T-helper 9 cell (primary cell): ENCODE measurements at places on chromosomes 2 and 18.

DNA sequence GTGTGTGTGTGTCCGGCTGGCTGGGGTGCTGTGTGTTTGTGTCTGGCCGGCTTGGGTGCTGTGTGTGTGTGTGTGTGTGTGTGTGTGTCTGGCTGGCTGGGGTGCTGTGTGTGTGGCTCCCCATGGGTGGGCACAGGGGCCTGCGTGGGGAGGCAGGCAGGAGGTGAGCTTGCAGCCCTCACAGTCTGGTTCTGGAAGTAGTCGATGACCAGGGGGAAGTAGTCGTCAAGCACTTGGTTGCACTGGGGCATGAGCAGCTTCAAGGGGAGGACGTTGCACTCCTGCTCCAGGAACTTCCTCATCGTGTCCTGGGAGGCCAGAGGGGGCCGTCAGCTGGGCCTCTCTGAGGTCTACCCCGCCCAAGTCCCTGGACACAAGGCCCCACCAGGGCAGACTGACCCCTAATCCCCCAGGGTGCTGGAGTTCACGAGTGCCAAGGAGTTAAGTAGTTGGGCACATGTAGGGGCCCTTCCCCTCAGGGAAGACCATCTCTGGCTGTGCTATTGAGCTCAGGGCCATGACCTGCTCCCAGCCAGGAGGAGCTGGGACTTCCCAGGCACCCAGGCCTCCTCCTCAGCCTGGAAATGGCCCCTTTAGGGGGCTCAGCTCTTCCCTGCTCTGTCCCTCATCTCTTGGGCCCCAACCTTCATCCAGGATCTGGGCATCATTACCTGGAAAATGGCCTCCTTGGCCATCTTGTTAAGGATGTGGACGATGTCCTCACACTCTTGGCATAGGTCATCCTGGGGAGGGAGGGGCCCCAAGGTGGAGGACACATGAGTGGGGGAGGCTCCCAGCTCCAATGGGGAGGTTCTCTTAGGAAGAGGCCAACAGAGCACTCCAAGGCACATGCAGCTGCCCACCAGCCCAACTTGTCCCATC lies 1.3 kb downstream of the SFTPB start:
- DNase-seq: no peak

- DNase-seq: no peak
Measured at GRCh38 chr2:159399716-159400415, 113.4 kb upstream of the WDSUB1 start.

DNA sequence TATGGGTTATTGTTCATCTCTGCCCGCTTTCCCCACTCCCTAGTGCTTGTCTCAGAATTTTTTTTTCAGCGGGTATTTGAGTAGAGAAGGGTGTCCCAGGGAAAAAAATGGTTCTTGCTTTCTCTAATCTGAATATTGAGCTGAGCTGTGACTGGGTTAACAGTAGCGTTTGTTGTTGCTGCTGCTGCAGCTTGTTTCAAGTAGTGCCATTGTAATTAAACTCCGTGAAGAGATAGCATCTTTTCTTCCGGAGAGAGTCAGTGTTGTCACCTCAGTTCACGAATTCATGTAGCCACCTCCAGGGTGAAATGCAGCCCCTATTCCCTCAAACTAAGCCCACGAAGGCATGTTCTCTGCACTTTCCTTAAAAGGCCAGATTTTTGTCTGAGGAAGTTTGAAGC lies 1.5 kb upstream of the AAK1 start:
- DNase-seq: peak; percentile 16

DNA sequence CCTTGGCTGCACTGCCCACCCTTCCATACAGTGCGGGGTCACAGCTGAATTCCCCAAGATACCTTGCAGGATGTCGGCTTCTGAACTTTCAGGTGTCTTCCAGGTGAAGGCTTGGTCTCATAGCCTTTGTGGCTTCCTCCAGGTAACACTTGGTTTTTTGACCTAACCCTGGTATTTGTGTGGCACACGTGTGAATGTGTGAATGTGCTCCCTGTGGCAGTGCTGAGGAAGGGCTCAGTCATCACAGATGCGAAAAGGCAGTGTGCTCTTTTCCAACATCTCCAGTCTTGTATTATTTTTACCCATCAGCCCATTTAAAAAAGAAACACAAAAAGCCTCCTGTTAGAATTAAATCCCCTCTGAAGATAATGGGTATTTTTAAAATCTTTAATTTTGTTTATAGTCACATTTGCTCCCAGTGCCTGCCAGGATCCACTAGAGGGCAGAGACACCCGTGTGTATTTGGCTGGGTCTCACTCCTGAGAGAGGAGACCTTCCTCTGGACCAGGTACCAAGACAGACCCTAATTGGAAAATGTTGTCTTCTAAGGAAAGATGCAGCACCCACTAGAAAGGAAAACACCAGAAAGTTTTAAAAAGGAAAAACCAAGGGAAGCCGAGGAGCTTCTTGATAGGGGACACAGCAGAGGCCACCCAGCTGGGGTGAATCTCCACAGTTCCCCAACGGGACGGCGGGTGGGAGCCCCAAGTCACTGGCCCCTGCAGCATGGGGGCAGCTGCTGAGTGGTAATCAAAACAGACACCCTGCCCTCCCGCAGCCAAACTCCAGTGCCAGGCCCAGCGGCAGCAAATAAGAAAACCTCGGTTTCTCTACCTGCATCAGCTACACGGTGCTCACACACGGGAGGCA lies 27.7 kb downstream of the FAM110C start:
- DNase-seq: no peak

DNA sequence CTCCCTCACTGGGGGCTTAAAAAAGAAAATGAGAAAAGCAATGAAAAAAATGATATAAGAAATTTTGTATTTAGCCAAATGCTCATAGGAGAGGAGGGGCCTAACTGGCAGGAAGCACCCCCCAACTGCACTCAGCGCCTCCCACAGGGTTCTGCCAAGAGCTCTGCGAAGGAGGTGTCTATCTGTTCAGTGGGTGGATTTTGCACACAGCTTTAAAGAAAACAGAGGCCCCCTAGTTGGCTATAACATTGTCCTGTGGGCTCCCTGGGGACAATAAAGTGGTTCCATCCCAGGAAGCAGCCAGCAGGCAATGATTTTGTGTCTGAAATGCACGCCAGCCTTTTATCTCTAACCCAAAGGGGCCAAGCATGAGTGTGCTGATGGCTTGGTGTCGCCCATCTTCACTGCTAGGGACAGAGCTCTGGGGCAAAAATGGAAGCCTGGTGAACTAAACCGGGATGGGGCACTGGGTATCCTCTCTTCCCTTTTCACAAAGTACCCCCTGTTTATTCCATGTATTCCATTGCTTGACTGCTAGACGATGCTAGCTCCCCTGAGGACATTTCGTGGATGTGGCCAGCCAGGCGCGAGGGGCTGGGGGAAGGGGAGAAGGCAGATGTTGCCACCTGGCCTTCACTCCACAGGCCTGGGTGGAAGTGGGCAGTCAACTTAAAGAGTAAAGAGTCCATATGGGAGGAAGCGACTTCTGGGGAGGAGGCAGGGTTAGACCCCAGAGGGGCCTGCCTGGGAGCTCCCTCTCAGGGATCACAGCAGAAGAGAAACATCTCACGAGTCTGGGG lies 205.7 kb downstream of the CYP26B1 start:
- no peak for DNase-seq

DNA sequence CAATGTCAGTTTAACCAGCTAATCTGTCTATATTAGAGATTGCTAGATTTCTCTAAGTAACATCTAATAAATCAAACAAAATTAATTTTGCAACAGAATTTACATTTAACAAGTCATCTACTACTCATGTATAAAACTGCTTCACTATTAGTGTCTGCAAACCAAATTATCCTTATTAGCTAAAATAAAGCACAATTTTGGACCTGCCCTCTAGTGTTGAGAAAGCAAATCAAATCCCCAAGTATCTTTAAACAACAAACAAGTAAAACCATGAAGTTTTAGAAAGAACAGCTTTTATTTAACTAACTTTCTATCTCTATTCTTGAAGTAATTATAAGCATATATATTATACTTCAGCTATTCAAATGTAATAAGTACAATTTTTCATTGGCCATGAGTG lies 113.1 kb upstream of the SP3 start:
- no peak for DNase-seq

DNA sequence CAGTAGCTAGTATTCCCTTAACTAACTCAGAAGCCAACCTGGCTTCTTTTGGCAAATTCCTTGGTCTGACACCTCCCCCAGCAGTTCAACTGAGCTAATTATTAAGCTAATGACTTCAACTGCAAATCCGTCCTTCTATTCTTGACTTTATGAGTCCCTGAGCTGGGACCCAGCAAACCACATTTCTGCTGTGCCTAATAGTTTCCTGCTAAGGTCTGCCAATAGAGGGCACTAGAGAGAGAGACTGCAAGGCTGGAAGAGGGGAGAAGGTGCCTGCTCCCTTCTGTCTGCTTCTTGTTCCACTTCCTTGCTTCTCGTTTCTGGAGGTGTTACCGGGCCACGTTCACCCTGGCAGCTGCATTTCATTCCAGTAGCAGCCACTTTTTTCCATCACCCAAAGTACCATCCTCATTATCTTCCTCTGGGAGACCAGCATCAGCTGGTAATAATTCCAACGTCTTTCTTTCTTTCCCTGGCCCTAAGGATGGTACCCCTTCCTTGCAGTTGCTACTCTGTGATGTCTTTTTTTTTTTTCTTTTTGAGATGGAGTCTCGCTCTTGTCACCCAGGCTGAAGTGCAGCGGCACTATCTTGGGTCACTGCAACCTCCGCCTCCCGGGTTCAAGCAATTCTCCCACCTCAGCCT lies 352.0 kb downstream of the TNS1 start:
- DNase-seq: no peak

- no peak for DNase-seq
Measured at GRCh38 chr2:38523728-38524437, 78.8 kb downstream of the HNRNPLL start.

DNA sequence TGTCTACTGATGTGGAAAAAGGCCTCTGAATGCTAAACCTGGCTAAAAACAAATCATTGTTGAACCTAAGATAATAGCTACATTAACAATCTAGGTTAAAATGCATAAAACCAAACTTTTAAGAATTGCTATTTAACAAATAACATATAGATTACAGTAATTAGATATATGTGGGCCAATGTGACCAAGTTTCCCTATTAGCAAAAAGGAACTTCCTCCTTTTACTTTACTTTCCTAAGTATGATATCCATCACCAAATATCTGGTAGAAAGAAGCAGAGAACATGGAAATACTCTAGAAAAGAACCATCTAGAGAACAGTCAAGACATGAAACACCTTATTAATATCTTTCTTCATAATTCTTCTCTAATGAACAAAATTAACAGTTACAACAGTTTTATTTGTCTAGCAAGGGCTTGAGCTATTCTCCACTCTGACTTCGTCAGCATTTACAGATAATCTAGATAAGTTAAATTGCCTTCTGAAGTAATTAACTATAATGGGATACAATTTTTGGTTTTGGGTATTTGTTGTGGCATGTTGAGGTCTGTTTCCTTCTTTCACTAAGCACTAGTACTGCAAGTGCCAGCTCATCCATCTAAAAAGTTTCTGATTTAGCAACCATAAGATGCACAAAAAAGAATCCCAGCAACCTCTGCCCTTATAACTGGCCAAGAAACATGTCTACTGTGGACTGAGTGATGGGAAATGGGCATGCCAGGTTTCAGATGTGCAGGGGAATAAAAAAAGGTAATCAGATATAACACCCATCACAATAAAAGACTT lies 53.3 kb downstream of the MEMO1 start:
- DNase-seq: no peak

GRCh38 chr18:65352186-65352585 lies 398.6 kb upstream of the CDH7 start:
- no peak for DNase-seq

GRCh38 chr2:210663631-210664089 lies 107.3 kb downstream of the CPS1 start:
- DNase-seq: no peak

DNA sequence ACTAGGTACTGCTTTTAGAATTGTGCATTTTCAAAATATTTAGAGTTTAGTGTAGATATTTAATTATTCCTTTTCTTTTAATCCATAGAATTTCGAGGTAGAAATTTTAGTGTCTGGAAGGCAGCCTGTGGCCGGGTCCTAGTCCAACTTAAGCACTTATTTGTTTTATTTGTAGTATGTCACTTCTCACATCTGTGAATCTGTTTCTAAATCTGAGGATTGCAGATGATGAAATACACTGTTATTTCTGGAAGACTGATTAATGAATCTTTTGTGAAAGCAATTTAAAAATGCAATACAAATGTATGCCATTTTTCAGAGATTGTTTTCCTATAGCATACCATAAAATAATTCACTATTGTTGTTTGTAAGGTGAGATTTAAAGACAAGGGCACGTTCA lies 483.9 kb upstream of the TRIB2 start:
- no peak for DNase-seq

GRCh38 chr2:44879269-44880124 lies 62.0 kb upstream of the SIX3 start:
- no peak for DNase-seq

DNA sequence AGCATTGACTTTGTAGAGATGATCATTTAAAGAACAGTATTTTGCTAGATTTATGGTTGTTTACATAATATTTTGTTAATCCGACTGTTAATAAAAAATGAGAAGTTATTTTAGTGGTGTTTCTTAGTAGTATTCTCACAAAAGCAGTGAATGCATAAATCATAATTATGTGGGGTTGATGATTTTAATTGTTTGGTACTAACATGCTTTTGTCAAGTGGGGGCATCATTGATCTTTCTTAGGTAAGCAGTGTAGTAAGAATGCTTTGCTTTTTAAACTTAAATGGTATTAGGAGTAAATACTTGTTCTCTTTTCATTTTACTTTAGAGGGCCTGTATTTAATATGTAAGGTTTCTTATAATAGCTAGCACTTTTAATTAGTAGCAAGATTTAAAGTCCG lies 109.2 kb upstream of the OTX1 start:
- DNase-seq: no peak

DNA sequence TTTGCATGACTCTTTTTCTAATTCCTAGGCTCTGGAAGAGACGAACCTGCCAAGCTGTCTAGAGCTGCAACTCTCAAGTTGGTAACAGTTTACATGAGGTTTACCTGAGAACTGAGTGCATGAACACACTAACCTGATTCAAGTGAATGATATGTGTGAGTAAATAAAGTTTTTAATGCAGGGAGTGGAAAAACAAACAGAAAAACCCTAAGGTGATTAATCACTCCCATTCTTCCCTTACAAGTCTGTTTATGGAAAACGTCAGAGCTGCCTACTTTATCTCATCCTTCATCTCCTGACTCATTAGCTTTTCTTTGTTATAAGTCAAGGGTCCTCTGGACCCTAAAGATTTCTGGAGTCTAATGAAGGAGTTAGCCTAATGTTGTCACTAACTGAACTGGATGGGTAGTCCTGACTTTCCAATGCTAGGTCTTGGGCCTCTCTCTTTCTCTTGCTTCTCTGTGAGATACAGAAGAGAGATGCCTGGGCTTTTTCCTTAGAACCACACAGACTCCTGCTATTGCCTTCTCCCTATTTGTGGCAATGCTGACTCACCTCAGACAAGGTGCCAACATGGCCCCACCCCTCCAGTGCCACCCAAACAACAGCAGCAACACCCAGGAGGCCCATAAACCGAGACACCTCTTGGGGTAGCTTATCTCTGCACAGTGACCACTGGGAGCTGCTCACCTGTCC lies 952.4 kb downstream of the EPHA4 start:
- DNase-seq: no peak
